Activated CD8-positive, alpha-beta memory T cell treated with anti-CD3 and anti-CD28 coated beads, Interleukin-2, amount 10 ng/mL, durations not matched to agents 7 days and 5 days (primary cell): ENCODE measurements at places on chromosomes 11 and 22.

DNA sequence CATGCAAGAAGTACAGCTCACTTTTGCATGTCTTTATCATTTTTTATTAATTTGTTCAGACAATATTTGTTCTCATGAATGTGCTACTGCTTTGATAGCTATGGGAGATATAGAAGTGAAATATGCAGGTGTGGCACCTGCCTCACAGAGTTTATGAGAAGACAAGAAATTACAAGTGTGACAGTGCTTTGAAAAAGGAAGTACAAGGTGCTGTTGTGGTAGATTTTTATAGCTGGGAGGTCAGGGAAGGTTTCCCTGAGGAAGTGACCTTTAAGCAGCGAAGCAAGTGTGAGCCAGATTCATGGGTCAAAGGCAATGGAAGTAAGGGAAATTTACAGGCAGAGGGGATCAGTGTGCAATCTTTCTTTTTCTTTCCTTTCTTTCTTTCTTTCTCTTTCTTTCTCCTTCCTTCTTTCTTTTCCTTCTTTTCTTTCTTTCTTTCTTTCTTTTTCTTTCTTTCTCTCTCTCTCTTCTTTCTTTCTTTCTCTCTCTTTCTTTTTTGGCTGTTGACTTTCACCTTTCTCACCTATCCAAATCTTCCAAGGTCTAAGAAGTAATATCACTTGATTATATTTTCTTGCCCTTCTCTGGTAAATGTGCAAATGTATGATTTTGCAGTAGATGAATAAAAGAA, 6.4 kb upstream of the BMAL1 start:
- H3K27me3 ChIP-seq: peaks cover 60% of the 10 kb centered on the region
- H3K36me3 ChIP-seq: no peaks in the 10 kb centered on the region
- peaks cover 24% of the 10 kb centered on the region for H3K4me1 ChIP-seq
- no peak for DNase-seq

GRCh38 chr22:48836673-48837340, 990.9 kb downstream of the BRD1 start:
- no peak for DNase-seq
- no peaks in the 10 kb centered on the region for H3K36me3 ChIP-seq
- no peak overlapping the region for H3K27ac ChIP-seq
- H3K4me1 ChIP-seq: peaks cover 14% of the 10 kb centered on the region

- DNase-seq: no peak
- no peak overlapping the region for H3K27ac ChIP-seq
- H3K36me3 ChIP-seq: no peaks in the 10 kb centered on the region
- H3K4me3 ChIP-seq: no peak overlapping the region
- no peaks in the 10 kb centered on the region for H3K27me3 ChIP-seq
Observed at GRCh38 chr22:33678523-33678922, 241.8 kb downstream of the LARGE1 start.

DNA sequence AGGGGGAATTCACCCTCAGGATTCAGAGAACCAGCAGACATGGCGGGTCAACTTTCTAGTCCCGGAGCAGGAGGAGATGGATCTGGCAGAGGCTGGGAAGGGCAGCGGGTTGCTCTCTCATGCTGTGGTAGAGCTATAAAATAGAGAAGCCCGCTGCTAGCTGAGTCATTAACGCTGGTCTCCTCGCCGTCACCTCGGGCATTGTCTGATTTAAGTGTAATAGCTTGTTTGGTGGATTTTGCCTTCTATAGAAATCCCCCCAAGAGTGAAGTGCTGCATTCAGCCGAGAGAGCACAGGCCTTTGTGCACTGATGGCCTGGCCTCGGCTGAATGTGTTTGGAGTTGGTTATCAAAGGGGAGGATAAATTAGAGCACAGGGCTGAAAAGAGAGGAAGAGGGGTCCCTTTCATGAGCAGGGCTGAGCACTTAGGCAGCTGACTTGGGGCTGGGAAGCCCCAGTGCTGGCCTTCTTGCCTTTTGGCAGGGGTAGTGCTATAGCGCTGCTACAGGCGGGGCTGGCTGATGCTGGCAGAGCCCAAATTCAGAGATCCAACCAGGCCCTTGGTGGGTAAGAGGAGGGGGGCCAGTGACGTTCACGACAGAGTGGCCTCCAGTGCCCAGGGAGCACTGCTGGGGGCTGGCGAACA, 161.1 kb upstream of the CADM1 start:
- DNase-seq: no peak
- H3K36me3 ChIP-seq: no peaks in the 10 kb centered on the region

GRCh38 chr22:26082866-26083265, 86.4 kb upstream of the SEZ6L start:
- no peaks in the 10 kb centered on the region for H3K4me1 ChIP-seq
- no peak for DNase-seq
- H3K36me3 ChIP-seq: no peaks in the 10 kb centered on the region
- H3K27me3 ChIP-seq: no peaks in the 10 kb centered on the region
- H3K27ac ChIP-seq: no peak overlapping the region

- no peak for DNase-seq
- H3K4me1 ChIP-seq: peaks cover 6% of the 10 kb centered on the region
- no peak overlapping the region for H3K4me3 ChIP-seq
- no peaks in the 10 kb centered on the region for H3K27me3 ChIP-seq
Observed at GRCh38 chr11:72338741-72339140, 94.8 kb upstream of the PHOX2A start.

DNA sequence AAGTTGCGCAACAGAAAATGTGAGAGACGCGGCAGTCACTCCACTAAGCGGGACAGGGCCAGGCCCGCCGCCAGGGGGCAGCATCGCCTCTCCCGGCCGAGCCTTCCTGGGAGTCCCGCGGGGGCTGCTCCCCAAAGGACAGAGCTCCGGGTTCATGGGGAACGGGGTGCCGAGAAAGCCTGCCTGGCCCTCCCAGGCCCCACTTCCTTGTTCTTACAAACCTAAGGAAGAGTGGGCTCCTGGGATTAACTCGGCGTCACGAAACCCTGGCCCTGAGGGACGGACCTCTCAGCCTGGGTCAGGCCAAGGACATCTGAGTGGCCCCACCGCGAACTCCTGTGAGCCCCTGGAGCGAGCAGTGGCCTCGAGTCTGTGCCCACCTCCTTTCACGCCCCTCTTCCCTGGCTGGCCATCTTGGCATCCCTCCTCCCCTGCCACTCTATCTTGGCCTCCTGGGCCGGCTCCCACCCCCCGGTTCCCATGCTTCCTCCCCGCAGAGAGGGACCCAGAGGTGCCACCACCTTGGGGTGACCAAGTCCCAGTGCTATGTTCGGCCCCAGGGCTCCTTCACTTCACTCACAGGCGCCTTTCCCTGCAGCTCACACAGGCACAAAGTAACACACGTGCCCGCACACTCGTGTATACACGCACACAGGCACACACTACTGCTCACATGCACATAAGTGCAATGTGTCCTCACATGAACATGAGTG, 99.9 kb upstream of the FGF3 start:
- DNase-seq: peak; percentile 73
- no peak overlapping the region for H3K4me3 ChIP-seq
- no peaks in the 10 kb centered on the region for H3K4me1 ChIP-seq
- no peak overlapping the region for H3K27ac ChIP-seq
- H3K27me3 ChIP-seq: no peaks in the 10 kb centered on the region
- H3K36me3 ChIP-seq: no peaks in the 10 kb centered on the region

- H3K36me3 ChIP-seq: peaks cover 50% of the 10 kb centered on the region
- H3K4me3 ChIP-seq: no peak overlapping the region
- peaks cover 60% of the 10 kb centered on the region for H3K4me1 ChIP-seq
- peak overlapping the region; percentile 63 for H3K27ac ChIP-seq
- H3K27me3 ChIP-seq: no peaks in the 10 kb centered on the region
- no peak for DNase-seq
Observed at GRCh38 chr22:25704701-25705100, 37.3 kb upstream of the MYO18B start.

DNA sequence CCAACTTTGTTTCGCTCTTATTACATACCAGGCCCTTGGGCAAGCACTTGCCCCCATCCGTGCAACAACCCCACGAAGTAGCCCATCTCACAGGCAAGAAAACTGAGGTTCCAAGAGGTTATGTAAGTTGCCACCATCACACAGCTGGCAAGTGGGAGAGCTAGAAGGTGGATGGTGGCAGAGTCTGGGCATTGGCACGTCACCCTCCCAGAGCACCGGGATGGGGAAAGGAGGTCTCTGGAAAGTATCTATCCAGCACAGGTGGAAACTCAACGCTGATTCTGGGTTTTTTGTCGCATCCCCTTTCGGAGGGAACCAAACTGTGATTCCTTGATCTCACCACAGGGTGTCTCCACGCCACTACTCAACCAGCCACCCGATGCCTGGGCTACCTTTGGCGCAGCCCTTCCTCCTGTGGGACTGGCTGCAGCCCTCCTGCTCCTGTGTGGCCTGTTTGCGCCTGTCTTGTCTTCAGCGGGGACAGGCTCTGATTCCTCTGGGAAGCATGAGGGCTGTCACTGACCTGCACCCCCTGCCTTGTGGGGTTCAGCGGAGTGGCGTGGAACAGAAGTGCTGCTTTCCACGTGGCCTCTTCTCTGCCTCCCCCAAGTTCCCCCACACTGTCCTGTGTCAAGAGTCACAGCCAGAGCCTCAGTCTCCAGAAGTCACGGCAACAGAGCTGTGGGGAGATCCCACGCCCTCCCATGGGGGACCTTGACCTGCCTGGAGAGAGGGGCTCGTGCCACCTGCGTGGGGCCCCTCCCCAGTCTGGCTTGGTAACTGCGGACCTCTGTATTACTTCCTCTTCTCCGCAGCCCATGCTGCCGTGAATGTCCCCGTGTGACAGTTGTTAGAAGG, 34.4 kb upstream of the TRIM29 start:
- no peak overlapping the region for H3K27ac ChIP-seq
- peak; percentile 68 for DNase-seq
- H3K4me3 ChIP-seq: no peak overlapping the region

- no peak overlapping the region for H3K27ac ChIP-seq
- peak; percentile 64 for DNase-seq
- peaks cover 3% of the 10 kb centered on the region for H3K4me1 ChIP-seq
- H3K4me3 ChIP-seq: no peak overlapping the region
Observed at GRCh38 chr11:114036147-114036811, 23.2 kb upstream of the ZBTB16 start.

- H3K4me1 ChIP-seq: peaks cover 53% of the 10 kb centered on the region
- DNase-seq: no peak
- H3K27ac ChIP-seq: peak overlapping the region; percentile 88
Observed at GRCh38 chr22:46775850-46776826, 13.7 kb downstream of the TBC1D22A start.

DNA sequence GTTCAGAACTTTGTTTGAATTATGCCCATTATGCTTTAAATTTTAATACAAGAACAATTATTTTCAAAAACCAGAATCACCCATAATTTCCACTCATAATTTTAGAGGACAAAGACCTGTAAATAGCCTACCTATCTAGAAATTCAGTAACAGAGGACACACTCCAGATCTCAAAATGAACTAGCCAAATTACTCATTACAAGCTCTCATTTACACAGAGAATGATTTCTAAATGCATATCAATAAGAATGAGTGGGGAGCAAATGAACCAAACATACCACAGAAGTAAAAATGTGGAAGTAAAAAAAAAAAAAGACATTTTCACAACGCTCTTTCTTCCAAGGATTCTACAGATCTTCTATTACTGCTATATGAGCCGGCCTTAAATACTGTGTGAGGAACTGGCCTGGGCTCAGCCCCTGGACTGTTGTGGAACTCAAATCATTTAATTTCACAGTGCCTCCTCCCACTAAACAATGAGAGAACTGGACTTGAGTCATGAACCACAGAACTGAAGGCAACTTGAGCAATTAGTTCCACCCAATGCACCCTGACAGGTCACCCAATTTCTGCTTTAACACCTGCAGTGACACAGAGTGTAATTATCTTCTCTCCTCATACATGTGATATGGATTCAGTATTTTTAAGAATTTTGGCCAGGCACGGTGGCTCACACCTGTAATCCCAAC, 8.0 kb downstream of the MRTFA start:
- no peak overlapping the region for H3K27ac ChIP-seq
- no peaks in the 10 kb centered on the region for H3K36me3 ChIP-seq
- H3K27me3 ChIP-seq: no peaks in the 10 kb centered on the region
- peaks cover 16% of the 10 kb centered on the region for H3K4me1 ChIP-seq
- no peak overlapping the region for H3K4me3 ChIP-seq

DNA sequence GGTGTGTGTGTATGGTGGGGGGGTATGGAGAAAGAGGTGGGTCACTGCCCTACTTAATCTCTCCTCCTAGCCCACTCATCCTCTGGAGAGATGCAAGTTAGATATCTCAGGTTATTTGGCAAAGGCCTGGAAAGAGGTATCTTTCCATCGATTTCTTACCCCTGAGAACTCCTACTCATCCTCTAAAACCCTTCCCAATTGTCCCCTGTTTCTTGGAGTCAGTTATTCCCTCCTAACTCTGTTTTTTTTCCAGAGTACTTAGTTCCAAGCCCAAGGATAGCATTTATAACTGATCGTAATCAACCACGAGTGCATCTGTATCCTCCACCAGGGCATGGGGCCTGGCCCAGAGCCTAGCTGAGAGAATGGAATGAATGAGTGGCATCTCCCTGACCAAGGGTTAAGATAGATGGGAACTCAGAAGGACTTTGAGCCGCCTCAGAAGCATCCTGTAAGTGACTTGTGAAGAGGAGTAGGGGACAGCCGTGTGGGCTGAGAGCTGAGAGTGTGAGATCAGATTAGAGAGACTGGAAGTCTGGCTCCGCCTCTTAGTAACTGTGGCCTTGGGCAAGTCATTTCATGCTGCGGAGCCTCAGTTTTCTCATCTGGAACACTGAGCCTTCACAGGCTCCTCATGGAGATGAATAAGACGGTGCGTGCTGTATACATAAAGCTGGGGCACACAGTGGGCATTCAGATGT, 16.2 kb downstream of the CD6 start:
- peak overlapping the region; percentile 67 for H3K4me3 ChIP-seq
- H3K4me1 ChIP-seq: peaks cover 84% of the 10 kb centered on the region
- peak; percentile 79 for DNase-seq
- peak overlapping the region; percentile 89 for H3K27ac ChIP-seq

DNA sequence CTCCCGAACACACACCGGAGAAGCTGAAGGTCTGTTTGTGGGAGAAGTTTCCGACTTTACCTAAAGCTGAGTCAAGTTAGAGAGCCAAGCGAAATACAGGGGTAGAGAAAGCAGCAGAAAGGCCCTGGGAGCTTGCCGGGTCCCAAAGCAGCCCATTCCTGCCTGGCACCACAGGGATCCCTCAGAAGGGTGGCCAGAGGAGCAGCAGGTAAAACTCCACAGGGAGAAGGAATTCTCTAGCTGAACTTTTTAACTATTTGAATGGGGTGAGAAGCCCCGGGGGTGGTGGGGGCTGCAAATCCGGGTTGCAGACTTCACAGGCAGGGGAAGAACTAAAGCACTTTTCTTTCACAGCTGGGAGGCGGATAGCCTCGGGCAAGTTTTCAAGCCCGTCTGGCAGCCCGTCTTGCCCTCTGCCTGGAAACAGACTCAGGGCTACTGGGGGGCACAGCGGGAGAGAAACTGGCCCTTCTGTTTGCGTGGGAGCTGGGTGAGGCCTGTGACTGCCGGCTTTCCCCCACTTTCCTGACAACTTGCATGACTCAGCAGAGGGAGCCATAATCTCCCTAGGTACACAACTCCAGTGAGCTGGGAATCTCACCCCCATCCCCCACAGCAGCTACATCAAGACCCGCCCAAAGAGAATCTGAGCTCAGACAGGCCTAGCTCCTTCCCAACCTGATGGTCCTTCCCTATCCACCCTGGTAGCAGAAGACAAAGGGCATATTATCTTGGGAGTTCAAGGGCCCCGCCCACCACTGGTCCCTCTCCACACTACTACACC, 311.0 kb downstream of the SBF2 start:
- peaks cover 1% of the 10 kb centered on the region for H3K36me3 ChIP-seq
- H3K4me3 ChIP-seq: no peak overlapping the region
- no peak for DNase-seq
- no peaks in the 10 kb centered on the region for H3K27me3 ChIP-seq

- no peak for DNase-seq
- no peaks in the 10 kb centered on the region for H3K4me1 ChIP-seq
- no peak overlapping the region for H3K27ac ChIP-seq
- no peak overlapping the region for H3K4me3 ChIP-seq
- no peaks in the 10 kb centered on the region for H3K27me3 ChIP-seq
- no peaks in the 10 kb centered on the region for H3K36me3 ChIP-seq
Observed at GRCh38 chr11:112343368-112344039, 82.8 kb upstream of the PLET1 start.
